Central memory CD4-positive, alpha-beta T cell (primary cell): ENCODE measurements at places on chromosomes 5 and 9.

DNA sequence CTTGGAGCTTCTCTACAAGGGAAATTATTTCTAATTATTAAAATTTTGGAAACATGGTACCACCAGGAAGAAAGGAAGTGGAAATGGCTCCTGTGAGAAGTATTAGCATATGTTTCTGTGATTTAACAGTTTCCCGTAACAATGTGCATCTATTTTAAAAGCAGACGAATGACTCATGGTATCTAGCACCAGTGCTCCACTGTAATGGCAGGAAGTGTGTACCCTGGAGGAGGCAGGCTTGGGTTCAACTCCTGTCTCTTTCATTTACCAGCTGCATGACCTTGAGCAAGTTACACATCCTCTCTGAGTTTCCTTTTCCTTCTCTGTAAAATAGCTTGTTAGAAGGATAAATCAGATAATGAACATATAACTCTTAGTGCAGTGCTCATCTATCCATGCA lies 41.0 kb upstream of the ANGPTL2 start:
- DNase-seq, result no peak

DNA sequence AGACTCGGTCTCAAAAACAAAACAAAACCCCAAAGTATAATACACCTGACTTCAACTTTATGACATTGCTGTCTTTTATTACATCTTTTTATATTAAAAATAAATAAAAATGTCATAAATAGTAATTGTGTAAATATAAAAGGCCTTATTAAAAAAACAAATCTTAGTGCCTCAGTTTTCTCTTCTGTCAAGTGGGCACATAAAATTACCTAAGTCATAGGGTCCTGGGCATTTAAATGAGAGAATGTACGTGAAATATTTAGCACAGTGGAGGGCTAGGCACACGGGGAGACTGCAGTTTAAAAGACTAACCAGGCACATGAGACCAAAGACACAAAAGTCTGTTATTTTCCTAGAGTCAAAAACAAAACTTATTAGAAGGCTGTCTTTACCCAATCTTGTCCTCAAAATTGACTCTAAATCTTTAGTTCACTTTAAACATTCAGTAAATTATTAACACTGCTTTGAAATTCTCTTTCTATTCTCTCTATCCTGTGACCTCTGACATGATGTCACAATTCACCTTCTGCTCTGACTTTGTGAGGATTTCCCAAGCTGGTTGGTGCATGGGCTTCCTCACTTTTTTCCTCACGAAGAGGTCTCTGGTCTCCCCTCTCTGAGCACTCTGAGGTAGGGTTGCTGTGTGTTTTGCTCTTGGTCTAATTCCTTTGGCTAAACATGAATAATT lies 2.5 kb upstream of the RNF14 start:
- no peak for DNase-seq

DNA sequence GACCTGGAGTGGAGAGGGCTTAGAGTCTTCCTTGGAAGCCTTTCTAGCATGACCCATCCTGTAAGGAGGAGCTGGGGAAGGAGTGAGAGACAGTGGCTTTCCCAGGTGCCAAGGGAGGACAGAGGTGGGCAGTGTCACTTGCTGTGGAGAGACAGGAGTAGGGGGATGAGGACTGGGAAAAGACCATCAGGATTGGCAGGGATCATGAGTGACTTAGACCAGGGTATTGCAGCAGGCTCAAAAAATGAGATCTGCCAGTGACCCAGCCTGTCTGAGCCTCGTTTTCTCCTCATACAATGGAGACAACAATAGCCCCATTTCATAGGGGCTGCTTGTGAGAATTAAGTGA lies 2.4 kb downstream of the TMOD1 start:
- DNase-seq, result no peak

DNA sequence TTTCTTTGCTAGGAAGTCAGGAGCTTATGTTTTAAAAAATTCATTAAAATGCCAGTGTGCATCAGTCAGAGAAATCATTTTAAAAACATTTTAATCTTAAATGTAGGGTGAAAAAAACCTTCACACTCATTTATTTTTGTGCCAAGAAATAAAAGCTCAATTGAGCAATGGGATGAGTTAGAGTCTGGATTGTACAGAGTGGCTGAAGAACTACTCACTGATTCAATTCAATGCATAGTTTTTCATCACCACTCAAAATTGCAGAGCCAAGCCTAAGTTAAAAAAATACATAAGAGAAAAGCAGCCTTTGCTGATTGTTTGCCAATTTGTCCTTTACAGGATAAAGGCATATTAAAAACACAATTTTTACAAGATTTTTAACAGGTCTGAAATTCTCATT lies 168.2 kb upstream of the DMRTA1 start:
- no peak for DNase-seq

DNA sequence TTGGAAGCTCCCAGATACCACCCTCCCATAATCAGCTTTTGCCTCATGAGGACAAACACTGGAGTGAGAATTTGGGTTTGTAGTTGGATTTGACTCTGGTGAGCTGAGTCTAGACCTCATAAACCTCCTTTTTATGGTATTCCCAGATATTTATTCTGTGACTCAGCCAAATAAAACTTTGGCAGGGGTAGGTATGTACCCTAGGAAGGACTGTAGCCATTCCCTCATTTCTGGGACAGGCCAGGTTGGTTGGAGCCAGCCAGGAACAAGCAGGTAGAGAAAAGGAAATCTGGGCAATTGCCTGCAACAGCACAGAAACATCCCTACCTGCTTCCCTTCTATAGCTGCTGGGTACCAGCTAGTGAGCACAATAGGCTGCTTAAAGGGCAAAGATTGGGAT lies 19.4 kb downstream of the ENHO start:
- no peak for DNase-seq

DNA sequence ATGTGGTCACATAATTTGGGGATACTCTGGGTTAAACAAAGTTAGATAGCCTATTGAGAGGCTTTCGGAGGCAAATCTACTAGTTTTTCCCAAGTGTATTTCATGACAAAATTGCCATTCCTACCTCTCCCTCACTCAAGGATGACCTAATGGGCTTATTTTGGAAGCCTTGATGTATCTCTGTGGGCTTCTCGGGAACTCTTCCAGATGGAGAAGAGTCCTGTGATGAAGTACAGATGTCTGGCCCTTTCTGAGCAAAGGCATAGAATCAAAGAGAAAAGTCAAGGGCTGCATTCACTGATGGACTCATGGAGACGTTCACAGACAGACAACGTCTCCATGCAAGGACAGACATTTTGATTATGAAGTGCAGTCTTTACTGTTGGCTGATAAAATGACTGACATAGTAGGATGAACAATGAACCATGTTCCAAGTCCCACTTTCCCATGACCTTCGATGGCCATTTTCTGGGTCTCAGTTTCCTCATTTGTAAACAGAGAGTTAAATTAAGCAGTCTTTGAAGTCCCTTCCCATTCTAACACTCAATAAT lies 347.2 kb upstream of the CD180 start:
- no peak for DNase-seq

DNA sequence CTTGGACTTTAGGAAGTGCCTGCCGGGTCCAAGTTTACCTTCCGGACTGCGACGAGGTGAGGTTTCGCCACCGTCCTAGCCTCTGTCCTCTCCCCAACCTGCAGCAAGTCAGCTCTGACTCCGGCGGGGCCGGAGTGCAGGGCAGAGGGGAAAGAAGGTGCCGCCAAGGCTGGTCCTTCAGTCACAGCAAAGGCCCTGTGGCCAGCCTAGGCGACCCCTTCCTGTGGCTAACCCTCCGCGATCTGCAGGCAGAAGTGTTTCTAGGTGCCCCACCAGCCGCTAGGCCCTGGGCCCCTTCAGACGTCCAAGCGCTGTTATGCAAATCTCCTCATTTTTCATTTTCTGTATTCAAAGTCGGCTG lies 11.1 kb upstream of the NKX2-5 start:
- no peak for DNase-seq

- peak; percentile 19 for DNase-seq
Measured at GRCh38 chr9:124216474-124217176, 41.1 kb upstream of the NEK6 start.

- DNase-seq, result no peak
Measured at GRCh38 chr9:98855592-98855991, 48.1 kb downstream of the GALNT12 start.
